ENCODE measurements at places on chromosomes 16 and 17. TPM values are rescaled to one million over a fixed set of nuclear protein-coding genes. Genes with fewer than 3 reads are reported as not detected.

- no peak for DNase-seq
These were observed 51.8 kb upstream of the MAP3K14 start for GRCh38 chr17:45368651-45369050.

GRCh38 chr17:9936095-9936494, 31.0 kb upstream of the RCVRN start:
- DNase-seq: no peak

DNA sequence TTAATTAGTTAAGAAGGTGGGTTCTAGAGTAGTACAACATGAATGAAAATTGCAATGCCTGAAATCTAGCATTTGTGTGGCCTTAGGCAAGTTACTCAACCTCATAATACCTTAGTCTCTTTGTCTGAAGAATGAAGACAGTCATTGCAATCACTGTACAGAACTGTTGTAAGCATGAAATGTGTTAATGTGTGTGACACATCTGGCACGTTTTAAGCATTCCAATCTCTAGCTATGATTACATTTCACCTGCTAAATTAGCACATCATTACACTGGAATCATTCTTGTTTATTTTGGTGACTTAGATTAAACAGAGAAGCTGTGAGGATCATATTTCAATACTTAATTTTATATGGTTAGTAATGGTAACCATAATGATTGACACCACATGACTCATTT, 629.7 kb upstream of the KIF2B start:
- no peak for DNase-seq

DNA sequence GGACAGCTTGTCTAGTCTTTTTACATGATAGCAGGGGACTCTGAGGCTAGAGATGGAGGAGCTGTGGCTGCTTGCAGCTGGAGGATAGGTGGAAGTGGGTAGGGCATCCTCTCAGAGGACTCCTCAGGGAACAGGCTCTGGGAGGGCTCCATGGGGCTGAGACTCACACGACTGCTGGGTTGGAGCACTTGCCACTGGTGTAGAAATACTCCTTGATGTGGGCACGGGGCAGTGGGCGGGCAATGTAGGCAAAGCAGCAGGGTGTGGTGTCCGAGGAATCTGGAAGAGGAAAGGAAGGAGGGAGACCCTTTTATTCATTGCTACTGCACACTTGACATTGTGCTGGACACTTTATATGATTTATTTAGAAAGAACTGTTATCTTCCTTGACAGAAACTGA, 1.8 kb downstream of the CCL5 start:
- peak; percentile 32 for DNase-seq

DNA sequence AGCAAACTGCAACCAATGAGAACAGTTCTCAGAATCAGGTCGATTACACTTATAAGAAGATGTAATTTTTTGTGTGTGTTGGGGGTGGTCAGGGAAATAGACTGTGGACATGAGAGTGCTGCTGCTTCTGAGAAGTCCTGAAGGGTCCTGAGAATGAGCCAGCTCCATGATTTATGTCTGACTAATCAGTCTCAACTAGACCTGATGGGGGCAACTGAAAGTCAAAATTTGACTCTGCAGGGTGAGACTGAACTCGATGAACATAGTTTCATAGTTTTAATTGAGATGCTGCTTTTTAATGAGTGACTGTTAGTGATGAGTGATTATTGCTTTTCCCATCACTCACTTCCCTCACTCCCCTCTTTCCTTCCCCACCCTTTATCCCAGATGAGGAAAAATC, 37.3 kb downstream of the SMARCE1 start:
- no peak for DNase-seq

GRCh38 chr17:77438241-77439188, 297.7 kb downstream of the SEC14L1 start:
- no peak for DNase-seq

GRCh38 chr16:46727184-46727583, 21.0 kb downstream of the MYLK3 start:
- DNase-seq: no peak

DNA sequence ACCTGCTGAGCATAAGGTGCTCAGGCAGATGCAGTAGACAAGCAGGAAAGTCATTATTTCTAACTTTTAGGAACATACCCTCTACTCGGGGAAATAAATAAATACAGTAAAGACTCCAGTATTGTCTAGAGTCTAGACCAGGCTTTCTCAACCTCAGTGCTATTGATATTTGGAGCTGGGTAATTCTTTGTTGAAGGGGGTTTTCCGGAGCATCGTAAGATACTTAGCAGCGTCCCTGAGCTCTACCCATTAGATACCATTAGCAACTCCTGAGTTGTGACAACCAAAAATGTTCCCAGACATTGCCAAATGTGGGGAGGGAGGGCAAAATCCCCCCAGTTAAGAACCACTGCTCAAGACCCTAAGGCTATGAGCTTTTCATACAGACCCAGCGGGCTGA, 21.1 kb downstream of the EPOP start:
- no peak for DNase-seq

GRCh38 chr16:81657224-81657623, 121.9 kb upstream of the PLCG2 start:
- no peak for DNase-seq

- no peak for DNase-seq
These were observed 79.3 kb downstream of the SDR42E1 start for GRCh38 chr16:81931927-81932326.

GRCh38 chr16:46996952-46997458, 23.5 kb upstream of the DNAJA2 start:
- no peak for DNase-seq

GRCh38 chr17:32355649-32356377, 5.9 kb downstream of the ZNF207 start:
- no peak for DNase-seq

DNA sequence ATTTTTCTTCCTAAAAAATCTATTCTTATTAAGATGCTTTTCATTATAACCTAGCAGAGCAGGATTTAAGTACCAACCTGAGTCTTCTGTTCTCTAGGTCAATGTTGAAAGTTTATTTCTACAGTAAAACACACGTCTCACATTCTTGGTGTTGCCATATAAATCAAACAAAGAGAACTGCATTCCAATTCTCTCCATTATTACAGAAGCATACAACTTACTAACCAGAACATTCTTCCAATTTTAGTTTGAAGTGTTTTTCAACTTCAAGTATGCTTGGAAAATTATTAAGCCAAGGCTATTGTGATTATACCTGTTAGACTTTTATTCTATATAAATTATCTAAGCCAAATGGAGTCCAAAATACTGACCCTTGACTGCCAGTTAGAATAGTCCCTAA, 110.4 kb upstream of the PMFBP1 start:
- no peak for DNase-seq

DNA sequence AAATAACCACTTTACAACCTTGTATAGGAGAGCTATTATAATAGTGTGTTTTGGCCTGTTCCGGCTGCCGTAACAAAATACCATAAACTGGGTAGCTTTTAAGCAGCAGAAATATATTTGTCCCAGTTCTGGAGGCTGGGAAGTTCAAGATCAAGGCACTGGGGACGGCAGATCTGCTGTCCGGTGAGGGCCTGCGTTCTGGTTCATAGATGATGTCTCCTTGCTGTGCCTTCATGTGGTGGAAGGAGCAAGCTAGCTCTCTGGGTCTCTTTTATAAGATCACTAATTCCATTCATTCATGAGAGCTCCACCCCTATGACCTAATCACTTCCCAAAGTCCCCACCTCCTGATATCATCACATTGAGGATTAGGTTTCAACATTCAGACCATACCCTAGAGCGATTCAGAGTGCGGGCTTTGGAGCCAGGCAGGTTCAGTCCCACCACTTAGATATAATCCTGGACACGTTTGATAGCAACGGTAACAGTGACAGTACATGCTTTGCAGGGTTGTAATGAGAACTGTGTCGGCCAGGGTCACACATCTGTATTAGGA, 76.2 kb upstream of the ZFHX3 start:
- no peak for DNase-seq

GRCh38 chr16:9003322-9003721, 39.6 kb upstream of the USP7 start:
- DNase-seq: no peak

DNA sequence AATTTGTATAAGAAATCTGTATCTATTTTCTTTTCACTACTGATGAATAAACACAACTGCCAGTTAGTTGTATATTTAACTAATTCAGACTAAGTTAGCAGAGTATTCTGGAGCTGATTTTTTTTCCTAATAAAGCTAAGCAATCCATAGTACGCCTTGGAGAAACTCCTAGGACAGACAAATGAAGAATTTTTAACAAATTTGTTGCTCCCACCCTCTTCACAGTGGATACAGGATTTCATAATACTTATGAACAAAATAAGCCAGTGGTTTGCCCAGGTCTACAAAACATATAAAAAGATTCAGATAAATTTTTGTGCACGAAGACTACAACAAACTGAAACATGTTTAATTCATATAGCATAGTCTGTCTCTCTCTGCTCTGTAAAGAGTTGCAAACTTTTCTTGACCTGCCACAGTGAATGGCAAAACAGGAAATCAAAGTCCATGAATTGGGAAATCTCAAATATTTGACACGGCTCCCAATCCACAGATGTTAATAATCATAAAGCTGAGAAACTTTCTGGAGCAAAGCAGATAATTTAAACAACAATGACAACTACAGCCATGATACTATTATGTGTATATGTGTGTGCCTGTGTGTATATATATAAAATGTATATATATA, 594 bp upstream of the ABCA6 start:
- DNase-seq: no peak

- no peak for DNase-seq
These were observed 3.3 kb upstream of the ZC3H7A start for GRCh38 chr16:11800382-11800718.

GRCh38 chr17:9436630-9437029, 139.0 kb downstream of the STX8 start:
- no peak for DNase-seq

DNA sequence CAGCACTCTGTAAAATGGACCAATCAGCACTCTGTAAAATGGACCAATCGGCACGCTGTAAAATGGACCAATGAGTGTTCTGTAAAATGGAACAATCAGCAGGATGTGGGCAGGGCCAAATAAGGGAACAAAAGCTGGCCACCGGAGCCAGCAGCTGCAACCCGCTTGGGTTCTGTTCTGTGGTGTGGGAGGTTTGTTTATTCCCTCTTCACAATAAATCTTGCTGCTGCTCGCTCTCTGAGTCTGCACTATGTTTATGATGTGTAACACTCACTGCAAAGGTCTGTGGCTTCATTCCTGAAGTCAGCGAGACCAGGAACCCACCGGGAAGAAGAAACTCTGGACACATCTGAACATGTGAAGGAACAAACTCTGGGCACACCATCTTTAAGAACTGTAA, 20.5 kb downstream of the TMEM100 start:
- no peak for DNase-seq

- peak; percentile 52 for DNase-seq
These were observed 7.4 kb downstream of the FOXF1 start for GRCh38 chr16:86517652-86518258.

DNA sequence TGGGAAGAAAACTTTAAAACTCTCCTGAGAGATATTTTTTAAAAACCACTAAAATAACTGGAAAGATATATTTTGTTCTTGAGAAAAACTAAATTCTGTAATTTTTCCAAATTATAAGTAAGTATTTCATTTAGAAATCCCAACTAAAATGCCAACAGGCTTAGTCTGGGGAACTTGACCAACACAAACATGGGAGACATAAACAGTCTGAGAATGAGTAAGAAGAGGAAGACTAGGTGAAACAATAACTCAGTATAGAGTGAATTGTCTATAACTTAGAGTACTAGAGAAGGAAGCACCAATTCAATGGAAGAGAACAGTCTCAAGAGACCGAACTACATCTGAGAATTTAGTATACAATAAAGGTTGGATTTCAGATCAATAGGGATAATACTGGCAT, 2.9 kb downstream of the CMTM1 start:
- DNase-seq: no peak

GRCh38 chr17:34098699-34099098, 156.4 kb upstream of the CCL2 start:
- no peak for DNase-seq

- DNase-seq: no peak
These were observed 772.8 kb downstream of the CDH8 start for GRCh38 chr16:61263400-61263799.

DNA sequence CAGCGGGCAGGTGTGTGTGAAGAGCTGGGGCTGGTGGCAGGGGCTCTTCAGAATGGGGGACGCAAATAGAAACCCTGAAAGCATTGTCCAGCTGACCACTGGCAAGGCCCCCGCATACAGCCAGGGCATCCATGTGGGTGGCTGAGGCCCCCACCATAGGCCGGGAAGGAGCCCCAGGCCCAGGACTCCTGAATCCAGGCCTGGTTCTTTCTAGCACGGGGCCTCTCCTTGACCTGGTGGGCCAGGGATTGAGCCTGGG, 200.5 kb downstream of the NTN1 start:
- no peak for DNase-seq

GRCh38 chr17:1039511-1040215, 42.7 kb downstream of the TIMM22 start:
- DNase-seq: no peak

GRCh38 chr16:8571061-8571596, 19.2 kb downstream of the TMEM114 start:
- DNase-seq: no peak

- no peak for DNase-seq
These were observed 9.2 kb downstream of the SLC38A10 start for GRCh38 chr17:81285894-81286293.

DNA sequence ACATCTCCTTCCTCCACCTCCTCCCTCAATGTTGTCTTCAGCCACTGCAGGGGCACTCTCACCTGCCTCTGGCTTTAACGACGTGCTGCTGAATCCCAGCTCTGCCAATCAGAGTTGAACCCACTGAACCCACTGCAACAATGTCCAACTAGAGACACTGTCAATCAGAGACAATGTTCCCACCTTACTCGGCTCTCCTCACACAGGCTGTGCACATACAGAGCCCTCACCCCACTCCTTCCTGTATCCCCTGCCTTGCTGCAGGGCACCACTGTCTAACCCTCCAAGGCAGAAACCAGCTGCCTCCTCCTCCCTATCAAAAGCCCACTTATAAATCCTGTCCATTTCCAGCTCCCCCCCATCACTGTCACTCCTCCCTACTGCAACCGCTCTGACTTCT, 58.7 kb downstream of the ANKRD11 start:
- no peak for DNase-seq

- no peak for DNase-seq
These were observed 36.6 kb downstream of the MAF start for GRCh38 chr16:79563921-79564320.

KRT31 gene
- not detected for total RNA-seq

DYNLL2 gene
- total RNA-seq: 31.7 TPM

CDH11 gene
- not detected for total RNA-seq

PCTP gene
- total RNA-seq: 7.7 TPM

KRTAP3-1 gene
- total RNA-seq: not detected

SGCA gene
- not detected for total RNA-seq

VKORC1 gene
- 71.6 TPM for total RNA-seq

EFCAB13 gene
- total RNA-seq: 4.4 TPM

TVP23A gene
- total RNA-seq: not detected

METTL26 gene
- 94.0 TPM for total RNA-seq

CNTNAP1 gene
- total RNA-seq: 0.78 TPM

TMEM238L gene
- total RNA-seq: not detected

ALDOA gene
- total RNA-seq: 1,738 TPM

KCNAB3 gene
- 10.3 TPM for total RNA-seq

FBXO39 gene
- 1.5 TPM for total RNA-seq

ARL5C gene
- total RNA-seq: not detected

PRDM7 gene
- total RNA-seq: not detected

TTLL6 gene
- not detected for total RNA-seq

TLCD3B gene
- 4.6 TPM for total RNA-seq

GAS2L2 gene
- not detected for total RNA-seq

C16orf96 gene
- 0.13 TPM for total RNA-seq

MMP28 gene
- not detected for total RNA-seq
